Left lung (tissue), 14 donors: ENCODE measurements at places on chromosomes 1 and 21.
A peak's percentile ranks its signal among the peaks of the same experiment; 100 is the strongest.

DNA sequence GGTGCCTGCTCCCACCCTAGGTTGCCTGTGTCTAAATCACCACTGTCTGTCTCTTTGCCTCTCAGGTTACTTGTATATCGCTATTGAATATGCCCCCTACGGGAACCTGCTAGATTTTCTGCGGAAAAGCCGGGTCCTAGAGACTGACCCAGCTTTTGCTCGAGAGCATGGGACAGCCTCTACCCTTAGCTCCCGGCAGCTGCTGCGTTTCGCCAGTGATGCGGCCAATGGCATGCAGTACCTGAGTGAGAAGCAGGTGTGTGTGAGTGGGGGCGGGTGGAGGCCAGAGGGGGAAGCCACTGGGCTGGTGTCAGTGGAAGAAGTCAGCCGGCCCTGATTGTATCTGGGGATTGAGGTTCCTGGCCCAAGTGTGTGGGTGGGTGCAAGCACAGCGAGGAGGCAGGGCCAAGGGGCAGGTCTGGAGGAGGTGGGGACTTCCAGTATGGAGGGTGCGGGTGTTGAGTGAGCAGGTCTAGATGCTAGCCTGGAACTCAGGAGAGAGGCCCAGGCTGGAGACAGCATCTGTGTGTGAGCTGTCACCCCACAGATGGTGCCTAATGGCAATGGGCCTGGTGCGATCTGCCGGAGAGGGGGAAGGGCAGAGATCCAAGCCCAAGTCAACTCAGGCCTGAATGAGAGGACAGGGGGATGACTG lies 17.2 kb downstream of the TIE1 start:
- DNase-seq = peak; percentile 50
- H3K27ac ChIP-seq = no peak overlapping the region
- no peak overlapping the region for H3K4me3 ChIP-seq
- H3K27me3 ChIP-seq = no peaks in the 10 kb centered on the region

DNA sequence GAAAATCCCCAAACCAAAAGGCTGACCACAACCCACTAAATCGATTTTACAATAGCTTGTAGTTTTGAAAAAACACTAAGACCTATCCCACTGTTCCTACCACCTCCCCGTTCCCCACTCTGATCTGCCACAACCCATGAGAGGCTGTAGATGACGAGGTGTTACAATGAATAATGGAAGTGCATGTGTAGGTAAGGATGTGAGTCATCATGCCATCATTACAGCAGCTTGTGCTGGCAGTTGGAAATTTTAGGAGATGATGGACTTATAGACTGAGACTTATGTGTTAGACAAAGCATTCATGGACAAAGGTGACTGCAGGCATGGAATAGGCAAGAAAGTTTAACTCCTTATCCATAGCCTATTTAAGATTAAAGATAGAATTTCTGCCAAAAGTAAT lies 184.7 kb upstream of the CACYBP start:
- DNase-seq = no peak
- no peaks in the 10 kb centered on the region for H3K36me3 ChIP-seq
- H3K4me3 ChIP-seq = no peak overlapping the region
- no peaks in the 10 kb centered on the region for H3K27me3 ChIP-seq
- H3K4me1 ChIP-seq = peaks cover 8% of the 10 kb centered on the region

DNA sequence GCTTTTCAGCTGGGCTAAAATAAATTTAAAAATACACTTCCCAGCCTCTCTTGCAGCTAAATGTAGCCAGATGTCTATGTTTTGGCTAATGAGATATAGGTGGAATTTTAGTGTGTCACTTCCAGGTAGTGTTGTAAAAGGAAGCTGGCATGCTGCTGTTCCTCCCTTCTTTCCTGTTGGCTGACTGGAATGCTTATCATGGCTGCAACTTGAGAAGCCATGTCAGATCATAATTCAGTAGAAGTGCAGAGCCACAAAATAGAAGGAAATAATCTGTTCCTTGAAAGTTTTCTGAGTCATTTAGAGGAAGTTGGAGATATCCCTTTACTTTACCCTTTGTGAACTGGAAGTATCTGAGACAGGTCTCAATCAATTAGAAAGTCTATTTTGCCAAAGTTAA lies 10.9 kb upstream of the RBM15 start:
- H3K36me3 ChIP-seq = no peaks in the 10 kb centered on the region
- no peaks in the 10 kb centered on the region for H3K4me1 ChIP-seq
- DNase-seq = no peak
- no peak overlapping the region for H3K27ac ChIP-seq
- H3K27me3 ChIP-seq = no peaks in the 10 kb centered on the region
- H3K4me3 ChIP-seq = no peak overlapping the region

GRCh38 chr1:87542697-87543096 lies 214.0 kb downstream of the LMO4 start:
- no peak overlapping the region for H3K27ac ChIP-seq
- H3K27me3 ChIP-seq = no peaks in the 10 kb centered on the region
- no peaks in the 10 kb centered on the region for H3K4me1 ChIP-seq
- DNase-seq = no peak

- no peak overlapping the region for H3K4me3 ChIP-seq
- H3K4me1 ChIP-seq = peaks cover 7% of the 10 kb centered on the region
- DNase-seq = no peak
- no peaks in the 10 kb centered on the region for H3K36me3 ChIP-seq
Observed at GRCh38 chr1:67771152-67771551, 62.1 kb downstream of the GNG12 start.
